HFFc6 (cell line): ENCODE measurements at places on chromosomes 6 and 20.

DNA sequence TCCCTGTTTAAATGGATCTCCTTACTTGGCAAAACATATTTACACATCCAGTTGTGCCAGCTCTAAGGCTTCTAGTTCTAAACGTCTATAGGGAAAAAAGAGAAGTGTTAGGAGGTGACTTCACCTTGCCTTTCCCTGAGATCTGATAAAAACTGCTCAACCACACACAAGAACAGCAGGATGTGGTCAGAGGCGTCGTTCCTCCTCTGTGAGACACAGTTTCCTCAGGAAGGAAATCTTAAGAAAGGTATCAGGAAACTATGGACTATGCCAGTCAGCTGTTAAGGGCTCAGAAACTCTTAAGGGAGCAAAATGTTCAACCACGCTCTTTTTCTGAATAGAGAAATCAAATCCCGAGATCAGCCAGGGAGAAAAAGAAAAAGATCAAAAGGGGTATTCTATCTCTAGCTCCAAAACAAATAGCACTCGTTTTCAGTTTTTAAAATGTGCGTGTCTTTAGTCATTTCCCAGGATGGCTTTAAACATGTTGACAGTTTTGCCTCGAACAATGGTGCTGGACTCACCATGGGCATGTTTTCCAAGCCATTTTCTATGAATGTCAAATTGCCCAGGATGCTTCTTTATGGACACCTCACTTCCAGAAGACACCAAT, 154.5 kb downstream of the HACE1 start:
- H3K27ac ChIP-seq: no peak overlapping the region
- H3K4me1 ChIP-seq: peaks cover 13% of the 10 kb centered on the region; the same call in 1 of the 2 replicates
- H3K36me3 ChIP-seq: no peaks in the 10 kb centered on the region
- no peak for DNase-seq

GRCh38 chr6:145903356-145904102, 60.6 kb downstream of the SHPRH start:
- DNase-seq: peak; percentile 17
- peak overlapping the region; percentile 10; the same call in 1 of the 2 replicates for H3K27ac ChIP-seq
- no peak overlapping the region for H3K4me3 ChIP-seq

DNA sequence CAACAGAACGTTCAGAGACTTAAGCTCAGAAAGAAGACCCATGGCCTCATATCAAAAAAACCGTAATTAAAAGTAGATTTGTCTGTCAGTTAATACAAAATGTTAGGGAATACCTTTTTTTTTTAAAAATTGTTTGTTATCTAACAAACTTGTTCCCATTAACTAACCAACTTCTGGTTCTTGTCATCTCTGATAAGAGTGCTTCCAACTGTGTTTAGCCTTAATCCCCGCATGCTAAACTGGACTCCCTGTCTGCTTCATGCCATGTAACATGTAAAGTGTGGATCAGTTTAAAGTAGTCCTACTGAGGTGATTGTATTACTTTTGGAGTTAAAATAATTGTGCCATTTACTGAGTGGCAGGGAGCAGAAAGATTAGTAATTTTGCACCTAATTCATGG, 6.3 kb downstream of the JARID2 start:
- H3K4me3 ChIP-seq: no peak overlapping the region
- peaks cover 12% of the 10 kb centered on the region for H3K36me3 ChIP-seq
- peaks cover 42% of the 10 kb centered on the region for H3K4me1 ChIP-seq
- peaks cover 5% of the 10 kb centered on the region for H3K27me3 ChIP-seq

DNA sequence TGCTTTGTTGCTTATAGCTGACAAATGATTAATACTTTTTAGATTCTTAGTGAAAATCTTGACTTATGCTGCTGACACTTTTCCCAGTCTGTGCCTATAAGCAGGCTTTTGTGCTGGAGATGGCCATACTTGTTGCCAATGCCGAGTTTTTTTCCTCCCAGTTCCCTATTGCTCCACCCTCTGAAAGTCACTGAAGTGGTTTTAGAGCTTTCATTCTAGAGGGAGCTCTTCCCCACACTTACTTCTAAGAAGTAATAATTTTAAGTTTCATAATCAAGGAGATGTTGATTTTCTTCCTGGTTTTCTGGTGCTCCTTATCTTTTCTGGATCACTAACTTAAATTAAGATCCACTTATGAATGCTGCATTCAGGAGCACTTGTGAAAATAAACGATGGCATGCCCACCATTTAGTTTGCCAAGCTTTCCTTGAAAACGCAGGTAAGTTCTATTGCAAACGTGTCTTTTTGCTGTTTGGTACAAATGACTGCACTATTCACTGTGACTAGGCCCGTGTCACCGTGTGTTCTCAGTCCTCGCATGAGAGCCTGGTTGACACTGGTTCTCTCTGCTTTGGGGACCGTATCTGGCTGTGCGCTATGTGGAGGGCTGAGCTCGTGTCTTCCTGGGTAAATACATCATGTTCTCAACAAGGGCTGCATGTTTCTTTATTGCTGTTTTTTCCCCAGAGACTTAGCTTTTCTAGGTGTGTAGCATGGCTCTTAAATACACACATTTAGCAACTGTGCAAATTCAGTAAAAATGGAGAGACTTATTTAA, 50.2 kb downstream of the GFRA4 start:
- peaks cover 2% of the 10 kb centered on the region for H3K36me3 ChIP-seq
- no peak for DNase-seq
- no peak overlapping the region for H3K27ac ChIP-seq
- H3K4me1 ChIP-seq: peaks cover 46% of the 10 kb centered on the region

- peak overlapping the region; percentile 96 for H3K27ac ChIP-seq
- H3K4me3 ChIP-seq: peak overlapping the region; percentile 69
- H3K27me3 ChIP-seq: peaks cover 11% of the 10 kb centered on the region; the same call in 1 of the 2 replicates
Observed at GRCh38 chr20:24672886-24673677, 203.7 kb downstream of the SYNDIG1 start.

GRCh38 chr20:56371977-56372376, 13.2 kb downstream of the FAM210B start:
- no peak overlapping the region for H3K27ac ChIP-seq
- peaks cover 43% of the 10 kb centered on the region for H3K36me3 ChIP-seq
- DNase-seq: no peak

DNA sequence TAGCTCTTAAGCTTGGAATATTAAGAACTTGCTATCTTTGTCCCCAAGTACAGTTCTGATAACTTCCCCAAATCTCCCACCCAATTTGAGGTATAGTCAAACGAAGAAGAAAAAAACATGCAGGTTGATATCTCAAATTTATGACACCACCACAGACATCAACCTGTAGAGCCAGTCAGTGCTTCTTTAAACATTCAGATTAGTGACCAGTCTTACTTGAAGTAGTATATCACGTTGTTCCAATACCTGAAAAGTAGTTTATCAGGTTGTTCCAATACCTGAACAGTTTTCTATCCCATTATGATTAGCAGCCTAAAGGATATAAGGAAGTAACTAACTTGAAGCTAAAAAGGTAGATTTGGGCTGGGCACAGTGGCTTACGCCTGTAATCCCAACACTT, 85.3 kb downstream of the ALDH8A1 start:
- H3K4me1 ChIP-seq: no peaks in the 10 kb centered on the region
- H3K27ac ChIP-seq: no peak overlapping the region
- H3K4me3 ChIP-seq: no peak overlapping the region

DNA sequence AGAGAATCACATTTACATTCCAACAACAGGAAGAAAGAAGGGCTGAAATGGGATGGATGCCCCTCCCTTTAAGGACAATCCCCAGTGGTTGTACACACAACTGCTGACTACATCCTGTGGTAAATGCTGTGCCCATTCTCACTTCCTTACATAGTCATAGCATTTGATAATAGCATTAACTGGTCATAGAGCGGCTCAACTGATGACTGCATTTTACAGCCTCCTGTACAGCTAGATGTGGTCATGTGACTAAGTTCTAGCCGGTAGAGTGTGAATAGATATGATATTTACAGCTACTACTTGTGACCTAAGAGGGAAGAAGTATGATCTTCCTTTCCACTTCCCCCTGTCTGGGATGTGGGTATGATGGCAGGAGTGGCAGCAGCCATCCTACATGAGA, 24.7 kb downstream of the KCNK17 start:
- H3K4me3 ChIP-seq: no peak overlapping the region
- no peaks in the 10 kb centered on the region for H3K4me1 ChIP-seq
- DNase-seq: no peak
- H3K36me3 ChIP-seq: no peaks in the 10 kb centered on the region
- H3K27me3 ChIP-seq: peaks cover 4% of the 10 kb centered on the region
- no peak overlapping the region for H3K27ac ChIP-seq

GRCh38 chr20:46683939-46684750, 5.1 kb downstream of the TP53RK start:
- H3K4me3 ChIP-seq: peak overlapping the region; percentile 86
- peak; percentile 73 for DNase-seq
- peaks cover 27% of the 10 kb centered on the region for H3K36me3 ChIP-seq
- H3K27ac ChIP-seq: peak overlapping the region; percentile 89
